HTR-8/SVneo (cell line): ENCODE measurements at places on chromosomes 16 and 17.

DNA sequence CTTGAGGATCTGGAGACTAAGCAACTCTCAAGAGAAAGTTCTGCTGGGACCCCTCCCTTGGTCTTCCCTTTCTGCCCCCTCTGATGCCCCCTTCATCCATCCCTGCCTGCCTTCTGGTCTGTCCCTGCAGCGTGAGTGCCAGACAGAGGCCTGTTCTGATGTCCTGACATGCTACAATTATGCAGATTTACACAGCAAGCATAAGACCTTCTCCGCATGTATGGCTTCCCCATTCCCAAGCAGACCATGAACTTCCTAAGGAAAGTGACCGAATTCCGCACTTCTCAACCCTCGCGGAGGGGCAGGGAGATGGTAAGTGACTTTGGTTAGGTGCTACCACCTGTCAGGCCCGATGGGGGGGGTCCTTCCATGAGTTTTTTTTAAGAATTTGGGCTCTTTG is 150.1 kb upstream of the SDK2 start:
- DNase-seq = no peak

DNA sequence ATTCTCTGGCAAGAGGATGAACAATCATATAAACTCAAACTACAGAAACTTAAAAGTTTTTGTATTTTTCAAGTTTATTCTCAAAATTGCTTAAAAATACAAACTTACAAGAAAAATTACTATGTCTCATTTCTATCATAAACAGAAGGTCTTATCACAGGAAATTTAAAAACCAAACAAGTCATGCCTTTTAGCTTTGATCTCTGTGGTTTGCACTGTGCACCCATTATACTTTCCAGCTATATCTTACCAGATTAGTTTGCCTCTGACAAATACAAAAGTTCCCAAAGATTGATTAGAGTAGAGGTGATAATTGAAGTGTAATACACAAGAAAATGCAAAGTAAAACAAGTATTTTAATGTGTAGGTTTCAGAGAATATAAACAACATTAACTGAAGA is 117.4 kb downstream of the MYO1D start:
- no peak for DNase-seq

- DNase-seq = no peak
Measured at GRCh38 chr16:54568906-54569807, 282.6 kb upstream of the IRX3 start.

DNA sequence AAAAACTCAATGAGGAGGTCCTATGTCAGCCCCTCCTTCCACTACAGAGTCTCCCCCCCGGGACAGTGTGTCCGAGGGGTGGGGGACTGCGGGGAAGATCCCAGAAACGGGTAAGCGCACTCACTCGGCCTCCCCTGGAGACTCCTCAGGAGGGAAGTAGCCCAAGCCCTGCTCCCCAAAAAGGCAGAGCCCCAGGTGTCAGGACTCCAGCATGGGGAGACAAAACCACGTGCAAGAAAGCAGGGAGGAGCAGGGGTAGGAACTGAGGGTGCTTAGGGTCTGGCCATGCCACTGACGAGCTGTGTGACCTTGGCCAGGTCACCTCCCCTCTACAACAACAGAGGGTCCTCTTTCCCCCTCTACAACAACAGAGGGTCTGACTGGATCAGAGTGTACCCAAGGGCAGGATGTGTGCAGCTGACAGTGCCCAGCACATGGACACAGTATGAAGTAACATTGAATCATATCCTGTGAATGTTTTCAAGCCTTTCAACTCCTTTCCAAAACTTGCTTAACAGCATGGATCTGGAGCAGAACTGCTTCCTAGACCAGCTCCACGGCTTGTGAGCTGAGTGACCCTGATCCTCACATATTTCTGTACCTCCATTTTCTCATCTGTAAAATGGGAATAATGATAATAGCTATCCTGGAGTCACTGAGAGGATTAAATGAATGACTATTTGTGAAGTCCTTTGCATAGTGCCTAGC is 2.1 kb upstream of the NAGS start:
- DNase-seq = no peak

- peak; percentile 73 for DNase-seq
Measured at GRCh38 chr17:64418506-64419339, 28.1 kb upstream of the PECAM1 start.

DNA sequence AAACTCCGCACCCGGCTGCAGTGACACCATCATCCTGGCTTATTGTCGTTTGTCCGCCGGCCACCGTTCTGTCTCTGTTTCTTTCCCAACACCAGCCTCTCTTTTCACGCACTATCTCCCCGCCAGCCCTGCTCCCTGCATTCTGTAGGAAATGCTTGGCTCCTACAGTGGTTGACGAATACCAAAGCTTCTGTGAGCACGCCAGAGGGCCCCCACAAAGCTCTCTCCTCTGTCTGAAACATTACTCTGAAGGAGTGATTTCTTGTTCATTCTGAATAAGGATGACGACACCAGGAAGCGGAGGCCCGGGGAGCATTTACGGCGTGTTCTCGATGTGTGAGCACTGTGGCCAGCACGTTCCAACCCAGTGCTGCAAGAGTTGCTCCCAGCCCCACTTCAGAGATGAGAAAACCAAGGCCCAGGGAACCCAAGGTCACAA is 58.8 kb downstream of the ADCY9 start:
- no peak for DNase-seq

GRCh38 chr16:16797239-16797638 is 418.3 kb downstream of the NPIPA7 start:
- no peak for DNase-seq

- DNase-seq = no peak
Measured at GRCh38 chr16:12526515-12526914, 277.2 kb downstream of the CPPED1 start.

GRCh38 chr17:76671912-76672262 is 28.3 kb upstream of the ST6GALNAC1 start:
- no peak for DNase-seq

GRCh38 chr17:550463-551180 is 164.0 kb downstream of the VPS53 start:
- DNase-seq = no peak

- no peak for DNase-seq
Measured at GRCh38 chr16:30903596-30903995, 7.2 kb downstream of the CTF1 start.

- no peak for DNase-seq
Measured at GRCh38 chr17:74776990-74777389, 845 bp upstream of the NAT9 start.
